ENCODE measurements at places on chromosomes 11 and 22.

DNA sequence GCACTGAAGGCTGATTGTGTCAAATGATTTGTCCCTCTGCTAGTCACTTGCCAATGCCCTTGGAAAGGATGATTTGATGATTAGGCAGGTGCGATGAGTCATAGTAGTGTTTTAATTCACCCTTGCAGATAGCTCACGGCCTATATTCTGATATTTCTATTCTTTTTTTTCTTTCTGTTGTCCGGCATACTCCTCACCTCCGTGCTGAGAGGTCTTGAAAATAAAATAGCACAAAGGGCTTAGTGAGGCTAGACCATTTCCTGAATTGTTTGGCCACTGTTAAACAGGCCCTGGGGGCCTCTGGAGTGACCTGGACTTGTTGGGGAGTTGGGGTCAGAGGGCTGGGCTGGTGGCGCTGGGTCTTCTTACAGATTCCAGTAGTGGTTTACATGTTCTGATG, 99.8 kb downstream of the ZBTB16 start:
- no peak for DNase-seq

DNA sequence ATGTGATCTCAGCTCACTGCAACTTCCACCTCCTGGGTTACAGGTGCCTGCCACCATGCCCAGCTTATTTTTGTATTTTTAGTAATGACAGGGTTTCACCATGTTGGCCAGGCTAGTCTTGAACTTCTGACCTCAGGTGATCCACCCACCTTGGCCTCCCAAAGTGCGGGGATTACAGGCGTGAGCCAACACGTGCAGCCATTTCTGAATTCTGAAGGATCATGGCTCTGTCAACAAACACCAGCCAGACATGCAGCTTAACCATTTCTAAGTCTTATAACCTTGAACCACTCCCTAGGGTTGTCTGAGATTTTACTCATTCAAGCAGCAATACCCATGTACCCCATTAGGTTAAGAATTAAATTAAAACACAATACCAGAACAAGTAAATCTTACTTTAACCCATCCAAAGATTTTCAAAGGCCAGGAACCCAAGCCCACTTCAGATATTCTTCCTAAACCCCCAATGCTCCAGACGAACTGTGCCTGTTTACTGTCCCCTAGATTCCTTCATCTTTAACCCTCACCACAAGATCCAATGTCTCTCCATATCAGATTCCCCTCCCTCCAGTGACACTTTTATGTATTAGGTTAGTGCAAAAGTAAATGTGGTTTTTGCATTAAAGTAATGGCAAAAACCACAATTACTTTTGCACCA, 4.0 kb downstream of the RPS13 start:
- no peak for DNase-seq

GRCh38 chr22:32546496-32546895, 71.9 kb downstream of the FBXO7 start:
- no peak for DNase-seq

- DNase-seq: peak; percentile 69
These were observed at the start of gene SHISA8 for GRCh38 chr22:41915035-41915785. SHISA8 (minus strand) TSS chr22:41915074; CDS start chr22:41914667, 407 bp downstream.

GRCh38 chr11:118666371-118666770, 13.1 kb downstream of the TREH start:
- DNase-seq: no peak

DNA sequence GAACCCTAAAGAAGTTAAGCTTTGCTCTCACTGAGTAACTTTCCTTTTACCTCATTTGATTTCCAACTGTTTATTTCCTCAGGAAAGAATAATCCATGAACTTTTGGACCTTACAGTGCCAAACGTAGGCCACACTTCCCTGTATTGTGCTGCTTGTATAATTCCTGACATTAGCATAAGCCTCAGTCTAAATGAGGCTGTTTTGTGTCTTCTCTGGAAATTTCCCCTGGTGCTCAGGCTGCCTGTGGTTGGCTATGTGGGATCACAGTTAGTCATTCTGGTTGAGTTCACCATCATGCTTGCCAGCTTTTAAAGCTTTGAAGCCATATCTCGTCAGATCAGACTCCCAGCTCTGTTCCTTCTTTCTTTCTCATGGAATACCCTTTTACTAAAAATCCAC, 107.0 kb downstream of the FAM76B start:
- DNase-seq: peak; percentile 55

- DNase-seq: no peak
These were observed 8.6 kb downstream of the GRIA4 start for GRCh38 chr11:105618343-105618955.

DNA sequence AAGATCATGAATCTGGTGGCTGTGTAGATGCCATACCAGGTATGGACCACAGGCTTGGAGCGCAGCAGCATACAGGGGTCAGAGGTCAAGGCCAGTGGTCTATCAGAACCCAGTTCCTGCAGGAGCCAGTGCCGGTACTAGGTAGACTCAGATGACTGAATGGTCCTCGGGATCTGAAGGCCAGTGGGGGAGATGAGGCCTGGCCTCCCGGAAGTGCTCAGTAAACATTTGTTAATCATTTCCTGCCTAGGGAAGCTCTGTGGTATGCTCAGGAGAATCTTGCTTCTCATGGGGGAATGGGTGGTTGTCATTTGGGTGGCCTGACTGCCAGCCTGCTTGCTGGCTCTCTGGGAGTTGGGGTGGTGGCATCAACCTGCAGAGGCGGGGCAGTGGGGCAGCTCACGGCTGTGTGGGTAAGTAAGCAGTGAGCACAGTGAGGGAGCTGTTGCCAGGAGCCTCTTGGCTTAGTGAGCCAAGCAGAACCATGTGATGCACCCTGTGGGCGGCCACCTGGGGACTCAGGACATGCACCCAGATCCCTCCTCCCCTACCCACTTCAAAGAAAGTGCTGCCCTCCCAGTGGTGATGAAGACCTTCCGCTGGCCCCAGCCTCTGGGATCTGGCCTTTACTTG, 33.0 kb downstream of the PTPRJ start:
- peak; percentile 66 for DNase-seq

DNA sequence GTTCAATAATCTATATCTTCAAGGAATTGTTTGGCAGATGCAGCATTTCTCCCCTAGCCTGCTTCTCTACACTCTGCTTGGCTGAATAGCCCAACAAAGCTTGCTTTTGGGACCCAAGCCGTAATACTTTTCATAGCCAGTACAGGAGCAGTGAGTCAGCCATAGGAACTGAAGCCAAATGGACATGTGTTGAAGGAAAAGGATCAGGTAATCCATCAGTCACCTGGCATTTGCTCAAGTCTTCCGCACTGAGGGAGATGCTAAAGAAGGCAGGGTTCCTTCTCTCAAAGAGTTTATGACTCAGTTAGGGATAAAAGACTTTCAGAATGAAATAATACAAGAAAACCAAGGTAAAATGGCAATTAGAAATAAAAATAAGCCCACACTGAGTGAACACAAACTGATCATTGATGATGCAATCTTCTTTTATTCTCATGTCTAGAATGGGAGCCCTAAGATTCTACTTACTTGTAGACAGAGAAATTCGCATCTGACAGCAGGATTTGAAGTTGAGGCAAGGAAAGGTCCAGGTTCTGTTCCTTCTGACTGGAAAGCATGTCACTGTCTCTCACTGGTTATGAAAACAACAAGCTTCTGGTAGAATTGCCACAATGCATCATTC, 13.2 kb downstream of the C11orf87 start:
- DNase-seq: no peak

DNA sequence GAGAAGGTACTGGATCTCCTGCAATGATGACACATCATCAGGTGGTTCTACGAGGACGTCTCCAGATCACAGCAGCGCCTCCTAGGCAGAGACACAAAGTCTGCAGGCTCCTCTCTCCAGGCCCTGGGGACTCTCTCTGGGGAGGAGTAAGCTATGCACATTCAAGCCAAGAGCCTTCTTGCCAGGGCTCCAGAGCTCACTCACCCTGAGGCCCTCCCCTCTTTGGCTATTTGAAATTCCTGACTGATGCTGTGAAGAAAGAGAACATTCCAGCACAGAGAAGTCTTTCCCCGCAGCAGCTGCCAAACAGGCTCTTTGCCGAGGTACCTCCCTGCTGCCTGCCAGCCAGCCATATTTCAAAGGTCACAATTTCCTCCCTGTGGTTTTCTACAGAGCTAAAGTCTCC, 204.9 kb downstream of the CSNK2A3 start:
- peak; percentile 42 for DNase-seq

GRCh38 chr22:39491696-39492095, 10.4 kb upstream of the MIEF1 start:
- no peak for DNase-seq
